ENCODE measurements at places on chromosomes 1 and 21.

DNA sequence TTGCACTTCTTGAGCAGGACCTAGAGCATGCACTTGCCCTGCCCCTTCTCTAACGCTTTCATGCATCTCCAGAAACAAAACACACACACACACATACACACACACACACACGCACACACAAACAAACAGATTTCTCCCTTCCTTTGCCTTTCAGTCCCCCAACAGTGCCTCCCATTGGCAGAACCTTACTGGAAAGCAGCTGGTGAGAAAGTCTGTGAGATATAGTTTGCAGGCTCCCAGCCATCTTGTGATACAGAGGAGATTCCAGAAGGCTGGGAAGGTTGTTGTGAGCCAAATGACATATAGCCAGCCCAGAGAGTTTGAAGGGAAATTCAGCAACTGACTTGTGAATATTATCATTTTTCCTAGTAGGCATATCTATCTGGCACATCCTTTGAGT lies 35.9 kb upstream of the ZRANB2 start:
- no peak for DNase-seq

- DNase-seq = no peak
These were observed 58.2 kb upstream of the LRRC8B start for GRCh38 chr1:89466307-89466930.

- DNase-seq = no peak
These were observed 176.6 kb upstream of the ADAMTS5 start for GRCh38 chr21:27143476-27143875.

- DNase-seq = no peak
These were observed 13.8 kb downstream of the C1orf116 start for GRCh38 chr1:207018707-207019106.

GRCh38 chr1:175009532-175009931 lies 9.8 kb downstream of the CACYBP start:
- DNase-seq = no peak

GRCh38 chr1:6401673-6402072 lies 8.1 kb upstream of the ACOT7 start:
- no peak for DNase-seq

GRCh38 chr1:21921100-21921875 lies 15.8 kb downstream of the HSPG2 start:
- DNase-seq = no peak

- DNase-seq = no peak
These were observed 69.9 kb downstream of the NFASC start for GRCh38 chr1:204940591-204940990.

DNA sequence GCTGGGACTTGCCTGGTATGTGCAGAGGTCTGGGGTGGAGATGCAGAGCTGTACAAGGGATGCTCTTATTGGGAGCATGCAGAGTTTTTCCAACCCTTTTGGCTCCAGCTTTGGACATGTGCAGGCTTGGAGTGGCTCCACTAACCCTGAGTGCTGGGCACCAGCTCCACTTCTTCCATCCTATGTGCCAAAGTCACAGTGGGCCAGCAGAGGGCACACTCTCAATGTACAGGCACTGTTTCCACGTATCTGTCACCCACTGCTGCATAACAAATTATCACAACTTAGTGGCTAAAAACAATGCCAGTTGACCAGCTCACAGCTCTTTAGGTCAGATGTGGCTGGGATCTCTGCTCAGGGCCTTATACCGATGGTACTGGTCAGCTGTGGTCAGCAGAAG lies 631.8 kb downstream of the AJAP1 start:
- no peak for DNase-seq

DNA sequence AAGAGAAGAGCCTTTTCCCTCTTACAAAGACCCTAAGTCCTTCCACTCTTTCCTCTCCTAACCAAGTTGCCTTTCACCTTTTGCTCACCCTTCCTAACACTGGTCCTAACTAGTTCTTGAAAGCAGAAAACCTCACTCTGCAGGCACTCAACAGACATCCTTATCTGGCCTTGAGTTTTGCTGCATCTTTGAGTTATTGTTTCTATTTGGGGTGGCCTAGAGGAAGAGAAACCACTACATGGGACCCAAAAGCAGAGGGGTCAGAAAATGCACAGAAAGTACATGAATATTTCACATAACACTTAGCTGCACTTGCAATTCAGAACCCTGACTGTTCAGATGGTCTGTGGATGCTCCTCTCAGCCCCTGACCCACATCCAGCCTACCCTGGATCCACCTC lies 178.3 kb upstream of the SYT6 start:
- DNase-seq = no peak

DNA sequence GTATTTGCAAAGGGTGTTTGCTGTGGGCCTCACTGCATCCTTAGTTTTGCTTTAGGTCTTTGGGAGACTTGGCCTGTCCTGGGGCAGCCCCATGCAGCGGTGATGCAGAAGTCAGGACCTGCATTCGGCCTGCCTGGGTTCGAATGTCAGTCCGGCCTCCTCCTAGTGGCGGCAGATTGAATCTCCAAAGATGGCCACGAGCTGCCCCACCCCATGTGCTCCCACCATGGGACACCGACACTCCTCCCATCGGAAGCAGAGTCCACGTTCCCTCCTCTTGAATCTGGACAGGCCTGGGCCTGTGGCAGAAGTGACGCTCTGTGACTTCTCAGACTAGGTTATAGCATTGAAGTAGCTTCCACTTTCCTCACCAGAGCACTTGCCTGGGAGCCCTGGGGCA lies 16.3 kb upstream of the NPPB start:
- no peak for DNase-seq

GRCh38 chr1:112833806-112834205 lies 118.7 kb upstream of the PPM1J start:
- DNase-seq = no peak

- DNase-seq = no peak
These were observed 58.6 kb upstream of the USP25 start for GRCh38 chr21:15671188-15671587.

DNA sequence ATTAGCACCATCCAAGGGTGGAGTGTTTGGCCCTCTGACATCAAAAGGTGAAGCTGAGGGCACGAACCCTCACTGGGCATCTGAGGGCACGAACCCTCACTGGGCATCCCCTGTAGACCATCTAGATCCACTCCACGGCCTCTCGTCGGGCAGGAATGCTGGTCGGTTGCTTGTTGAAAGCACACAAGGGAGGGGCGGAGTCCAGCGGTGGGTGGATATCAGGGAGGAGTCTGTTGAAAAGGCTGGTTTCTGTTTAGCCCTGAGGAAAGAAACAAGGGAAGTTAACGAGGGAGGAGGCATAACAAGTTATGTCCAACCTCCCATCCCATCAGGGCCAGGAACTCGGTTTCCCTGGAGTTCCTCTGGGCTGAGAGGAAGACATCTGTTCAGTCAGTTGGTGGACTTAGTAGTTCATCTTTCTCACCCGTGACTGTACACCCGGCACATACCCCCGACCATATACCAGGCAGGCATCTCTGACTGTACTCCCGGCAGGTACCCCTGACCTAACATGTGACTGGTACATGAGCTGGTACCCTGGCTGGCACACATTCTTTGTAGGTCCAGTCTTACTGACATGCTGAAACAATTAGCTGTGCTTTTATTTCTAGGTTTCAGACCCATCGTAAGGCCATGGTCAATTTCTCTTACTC lies 32.1 kb upstream of the PDE9A start:
- no peak for DNase-seq

DNA sequence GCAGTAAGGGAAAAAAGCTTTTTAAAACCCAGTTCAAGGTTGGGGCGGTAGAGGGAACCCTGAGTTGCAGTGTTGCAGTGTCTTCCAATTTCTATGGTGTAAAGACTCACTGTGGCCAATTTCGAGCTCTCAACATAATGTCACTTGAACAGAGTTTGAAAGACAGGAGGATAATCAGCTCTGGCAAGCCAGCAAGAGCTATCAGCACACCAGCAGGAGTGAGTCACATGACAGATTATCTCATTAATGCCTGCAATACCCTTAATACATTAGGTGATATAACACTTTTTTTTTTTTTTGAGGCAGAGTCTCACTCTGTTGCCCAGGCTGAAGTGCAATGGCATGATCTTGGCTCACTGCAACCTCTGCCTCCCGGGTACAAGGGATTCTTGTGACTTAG lies 22.8 kb downstream of the SLC9C2 start:
- DNase-seq = no peak

- DNase-seq = no peak
These were observed 114.2 kb downstream of the ADGRL4 start for GRCh38 chr1:78892260-78892840.

GRCh38 chr1:155175281-155175926 lies 1.8 kb downstream of the TRIM46 start:
- no peak for DNase-seq

- no peak for DNase-seq
These were observed 62.5 kb downstream of the TRIM33 start for GRCh38 chr1:114448370-114449036.

DNA sequence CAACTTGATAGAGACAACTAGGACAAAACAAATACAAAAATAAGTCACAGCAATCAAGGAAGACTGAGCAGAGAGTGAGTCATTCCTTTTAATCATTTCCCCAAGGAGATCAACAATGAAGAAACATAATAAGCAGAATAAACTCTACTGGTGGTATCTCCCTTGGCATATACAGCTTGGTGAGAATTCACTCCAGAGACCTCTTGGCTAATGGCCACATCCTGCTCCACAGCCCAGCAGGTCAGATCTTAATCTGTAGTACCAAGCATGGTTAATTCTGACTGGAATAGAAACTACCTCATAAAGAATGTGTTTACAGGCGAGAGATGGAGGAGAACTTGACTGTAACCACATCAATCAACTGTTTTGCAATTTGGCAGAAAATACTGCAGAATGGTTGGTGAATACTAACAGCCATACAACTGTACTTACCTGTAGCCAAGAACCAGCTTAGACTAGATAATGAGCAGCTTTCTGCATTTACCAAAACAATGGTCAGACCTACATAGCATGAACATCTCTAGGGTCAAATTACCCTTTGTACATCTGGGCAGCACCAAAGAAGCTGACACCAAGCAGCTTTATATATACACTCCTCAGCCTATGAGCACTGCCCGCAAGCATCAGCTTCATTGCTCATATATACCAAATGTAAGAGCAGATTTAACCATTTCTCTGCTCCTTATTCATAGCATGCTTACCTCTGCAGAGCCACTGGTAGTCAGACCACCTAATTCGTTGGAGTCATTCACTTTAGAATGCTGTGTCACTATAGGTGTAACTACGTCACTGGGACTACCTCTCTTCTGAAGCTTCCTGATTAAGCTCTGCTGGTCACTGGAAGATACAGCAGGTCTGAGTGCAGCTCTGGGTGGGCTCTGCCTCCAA lies 51.0 kb downstream of the KIAA0319L start:
- no peak for DNase-seq

GRCh38 chr21:14962217-14962616 lies 102.6 kb downstream of the NRIP1 start:
- DNase-seq = no peak

DNA sequence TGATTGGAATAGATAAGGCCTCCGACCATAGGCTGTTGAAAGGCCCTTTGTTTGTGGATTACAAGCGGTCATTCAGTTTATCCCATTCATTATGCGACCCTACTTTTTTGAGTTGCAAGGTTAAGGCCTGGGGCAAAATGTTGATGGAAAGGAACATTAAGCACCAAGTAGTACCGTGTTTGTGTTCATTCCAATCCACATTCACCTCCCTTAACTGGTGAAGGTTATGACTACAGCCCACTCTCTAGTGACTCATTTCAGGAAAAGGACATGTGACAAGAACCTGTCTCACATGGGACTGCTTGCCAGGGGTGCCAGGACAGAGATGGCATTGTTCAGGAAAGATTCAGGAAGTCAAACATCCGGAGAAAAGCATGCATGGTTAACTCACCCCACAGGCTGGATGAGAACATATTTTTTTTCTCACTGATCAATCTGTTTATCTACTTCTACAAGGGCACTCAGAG lies 81.6 kb downstream of the CD58 start:
- no peak for DNase-seq

DNA sequence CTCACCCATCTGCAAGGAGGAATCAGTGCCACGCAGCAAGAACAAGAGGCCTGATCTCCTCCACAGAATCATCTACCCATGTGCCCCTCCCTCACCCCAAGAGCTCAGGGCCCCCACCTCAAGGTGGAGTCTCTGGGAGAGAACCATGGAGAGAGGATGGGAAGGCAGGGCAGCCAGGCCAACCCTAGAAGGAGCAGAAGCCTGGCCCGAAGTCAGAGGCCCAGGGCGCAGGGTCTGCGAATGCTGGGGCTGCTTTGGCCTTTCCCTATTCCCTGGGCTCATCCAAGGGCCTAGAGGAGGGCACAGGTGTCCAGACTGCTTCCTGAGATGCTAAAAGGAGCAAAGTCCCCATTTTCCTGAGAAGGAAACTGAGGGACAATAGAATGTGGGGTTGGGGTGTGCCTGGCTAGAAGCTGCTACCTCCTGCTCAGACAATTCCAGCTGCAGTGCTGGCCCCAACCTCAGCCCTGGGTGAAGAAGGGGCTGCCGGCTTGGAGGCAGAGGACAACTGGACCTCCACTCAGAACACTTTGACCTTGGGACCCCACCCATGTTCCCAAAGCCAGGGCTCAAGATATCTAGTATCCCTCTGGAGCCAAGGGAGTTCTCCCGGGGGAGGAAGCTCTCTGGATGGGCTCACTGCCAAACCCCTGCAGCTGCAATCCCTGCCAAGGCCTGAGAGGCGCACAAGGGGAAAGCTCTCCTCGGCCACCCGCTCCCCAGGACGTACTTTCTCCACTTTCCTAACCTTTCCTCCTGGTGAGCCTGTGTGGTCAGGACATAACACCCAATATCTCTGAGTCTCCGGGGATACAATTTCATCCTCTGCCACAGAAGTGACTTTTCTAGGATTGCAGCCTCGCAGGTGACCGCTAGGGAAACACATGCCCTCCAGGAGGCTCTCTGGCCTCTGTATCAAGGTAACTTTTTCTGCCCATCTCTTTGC lies 16.6 kb upstream of the LEMD1 start:
- DNase-seq = no peak

GRCh38 chr1:51320967-51321923 lies 9.1 kb downstream of the TTC39A start:
- no peak for DNase-seq

DNA sequence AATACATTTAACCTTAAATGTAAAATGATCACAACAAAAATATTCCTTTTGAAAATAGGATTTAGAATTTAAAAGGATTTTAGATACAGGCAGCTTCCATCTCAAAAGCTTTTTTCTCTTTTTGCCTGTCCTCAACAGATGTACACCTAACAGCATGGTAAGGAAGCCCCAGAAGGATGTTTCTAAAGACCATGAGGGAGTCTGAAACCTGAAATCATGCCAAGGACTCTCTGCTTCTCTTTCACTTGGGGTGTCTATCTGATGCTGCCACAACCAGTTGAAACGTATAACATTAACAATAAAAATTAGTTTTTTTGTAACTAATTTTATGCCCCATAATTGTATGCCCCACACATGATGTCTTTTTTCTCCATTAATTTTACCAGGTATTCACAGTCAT lies 5.4 kb upstream of the ZNF281 start:
- DNase-seq = no peak

DNA sequence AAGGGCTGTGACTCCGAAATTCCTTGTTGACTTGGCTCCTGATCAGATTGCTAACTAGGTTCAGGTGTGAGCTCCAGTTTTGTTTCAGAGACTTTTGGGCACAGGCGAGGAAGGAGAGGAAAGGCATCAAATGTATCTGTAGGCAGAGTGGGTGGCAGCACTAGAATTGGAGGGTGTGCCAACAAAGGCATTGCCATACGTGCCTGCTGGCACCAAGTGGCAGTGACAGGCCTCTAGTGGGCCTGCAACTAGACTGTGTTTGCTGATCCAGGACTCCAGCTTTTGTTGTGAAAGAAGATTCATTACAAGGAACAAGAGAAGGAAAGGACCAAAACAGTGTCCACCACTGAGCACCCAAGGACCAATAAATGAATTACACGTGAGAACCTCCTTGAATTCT lies 79.5 kb downstream of the TM2D1 start:
- DNase-seq = no peak

- no peak for DNase-seq
These were observed 487.7 kb downstream of the TTLL7 start for GRCh38 chr1:83511146-83511726.

Measured in activated T-helper 1 cell treated with anti-CD3 and anti-CD28 coated beads, Interleukin-2, amount 50 U/mL, for 16 hours (primary cell).